ENCODE measurements at places on chromosomes 4 and X. TPM values are rescaled to one million over a fixed set of nuclear protein-coding genes. Genes with fewer than 3 reads are reported as not detected.

The TLR10 gene
- not detected for total RNA-seq

The TEC gene
- total RNA-seq: 0.30 TPM

The PNCK gene
- total RNA-seq: not detected

The CPLX1 gene
- total RNA-seq: not detected

The H2BW2 gene
- not detected for total RNA-seq

The IL2RG gene
- total RNA-seq: not detected
